ENCODE measurements at places on chromosomes 4 and X.
A peak's percentile ranks its signal among the peaks of the same experiment; 100 is the strongest.

DNA sequence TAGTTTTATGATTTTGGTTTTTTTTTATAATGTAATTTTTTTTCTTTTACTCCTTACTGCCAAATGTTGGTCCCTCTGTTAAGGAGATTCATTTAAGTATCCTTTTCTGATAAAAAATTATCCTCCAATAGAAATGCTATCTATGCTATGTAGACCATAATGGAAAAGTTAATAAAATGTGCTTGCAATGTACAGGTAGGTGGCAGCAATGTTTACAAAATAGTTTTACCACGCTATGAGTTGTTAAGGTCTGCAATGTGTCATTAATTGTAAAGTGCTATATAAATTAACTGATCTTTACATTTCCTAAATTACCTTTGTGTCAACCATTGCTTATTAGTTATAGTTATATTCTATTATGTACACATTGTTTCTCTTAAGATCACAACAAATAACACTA lies 3.8 kb upstream of the CENPC start:
- DNase-seq, result no peak

- DNase-seq, result no peak
These were observed 83.2 kb upstream of the USP9X start for GRCh38 chrX:41002026-41002425.

DNA sequence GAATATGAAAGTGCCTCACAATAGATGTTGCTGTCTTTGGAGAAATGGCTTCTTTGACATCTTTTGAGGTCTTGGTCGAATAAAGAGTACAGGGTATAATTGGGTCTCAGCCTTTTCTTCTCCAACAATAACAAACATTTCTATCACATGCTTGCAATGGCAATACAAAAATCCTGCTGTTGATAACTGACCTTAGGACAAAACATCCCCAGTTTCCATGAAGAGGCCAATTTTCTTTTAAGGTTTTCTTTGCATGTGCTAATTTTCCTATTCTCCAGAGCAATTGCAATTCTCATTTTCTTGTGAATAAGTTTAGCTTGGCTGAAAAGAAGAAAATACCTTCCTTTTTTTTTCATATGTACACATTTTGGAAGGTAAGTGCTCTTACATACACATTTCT lies 130.7 kb upstream of the RPS6KA6 start:
- DNase-seq, result no peak

DNA sequence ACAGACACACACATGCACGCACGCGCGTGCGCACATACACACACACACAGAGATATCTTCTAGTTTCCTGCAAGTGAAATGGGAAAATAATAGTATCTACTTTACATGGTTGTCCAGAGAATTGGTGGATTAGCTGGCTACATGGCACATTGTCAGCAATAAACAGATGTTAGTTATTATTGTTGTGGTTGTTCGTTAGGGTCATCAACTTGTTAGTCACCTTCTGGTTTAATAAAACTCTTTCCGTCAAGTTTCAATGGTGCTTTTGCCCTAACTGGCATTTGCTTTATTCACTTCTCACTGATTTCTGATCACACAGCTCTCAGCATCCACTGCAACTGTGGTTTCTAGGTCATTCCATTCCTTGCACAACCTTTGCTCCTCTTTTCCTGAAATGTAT lies 25.4 kb upstream of the RASL11B start:
- DNase-seq, result no peak

- DNase-seq, result peak; percentile 18
These were observed 34.3 kb downstream of the NLGN3 start for GRCh38 chrX:71178908-71179307.

DNA sequence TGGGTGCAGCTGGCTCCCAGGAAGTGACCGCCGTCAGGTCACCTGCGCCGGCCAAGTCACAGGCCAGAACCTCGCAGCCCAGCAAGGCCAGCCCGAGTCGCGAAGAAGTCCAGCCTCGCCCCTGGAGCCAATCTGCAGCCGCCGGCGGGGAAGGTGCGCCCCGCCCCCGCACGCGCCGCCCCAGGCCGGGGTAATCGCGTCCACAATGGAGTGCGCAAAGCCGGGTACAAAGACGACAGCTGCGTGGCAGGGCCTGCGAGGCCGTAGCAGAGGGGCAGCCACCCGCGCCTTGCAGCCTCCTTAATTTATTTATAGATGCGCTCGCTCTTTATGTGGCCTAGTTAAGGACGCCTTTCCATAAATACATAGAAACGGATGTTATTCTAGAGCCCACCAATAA lies 139.4 kb upstream of the CPEB2 start:
- DNase-seq, result no peak

GRCh38 chr4:124183926-124184325 lies 528.6 kb downstream of the ANKRD50 start:
- no peak for DNase-seq

- DNase-seq, result no peak
These were observed 188.4 kb downstream of the PALLD start for GRCh38 chr4:168685136-168685809.

GRCh38 chr4:41175794-41176193 lies 38.5 kb downstream of the APBB2 start:
- DNase-seq, result no peak

DNA sequence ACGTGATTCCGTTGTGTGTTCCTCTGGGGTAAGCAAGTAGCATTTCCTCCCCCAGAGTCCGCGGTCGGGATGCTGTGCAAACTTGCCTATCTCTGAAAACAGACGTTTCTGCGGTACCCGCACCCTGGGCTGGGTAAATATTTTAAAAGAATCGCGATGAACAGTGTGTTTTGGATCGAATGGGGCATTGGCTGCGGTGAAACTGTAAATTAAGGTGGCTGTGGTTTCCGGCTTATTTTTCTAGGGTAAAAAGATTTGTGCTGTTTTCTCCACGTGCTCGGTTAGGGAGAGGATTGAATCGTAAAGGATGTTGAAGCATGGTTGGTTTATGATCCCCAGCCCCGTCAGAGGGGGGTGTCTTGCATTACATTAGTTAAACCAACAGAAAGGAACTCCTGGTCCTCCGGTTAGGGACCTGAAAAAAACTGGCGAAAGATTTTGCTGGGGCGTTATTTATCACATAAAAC lies 1.2 kb downstream of the HHIP start:
- DNase-seq, result no peak

DNA sequence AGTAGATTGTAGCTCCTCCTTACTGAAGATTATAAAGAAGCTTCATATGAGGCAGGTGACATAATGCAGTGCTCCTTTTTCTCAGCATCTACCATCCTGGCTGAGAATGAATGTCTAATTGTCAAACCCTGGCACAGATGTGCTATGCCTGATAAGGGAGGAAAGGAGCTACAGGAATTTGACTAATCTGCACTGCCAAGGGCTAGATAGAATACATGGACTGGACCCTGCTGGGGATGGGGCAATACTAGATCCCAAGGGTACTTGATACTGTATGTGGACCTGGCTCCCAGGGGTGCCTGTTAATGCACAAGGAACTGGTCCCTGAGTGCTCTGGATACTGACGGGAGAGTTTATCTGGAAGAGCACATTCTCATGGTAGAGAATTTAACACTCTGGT lies 362.2 kb upstream of the EMCN start:
- DNase-seq, result no peak

GRCh38 chrX:97787849-97788248 lies 904.1 kb downstream of the RPA4 start:
- DNase-seq, result no peak

DNA sequence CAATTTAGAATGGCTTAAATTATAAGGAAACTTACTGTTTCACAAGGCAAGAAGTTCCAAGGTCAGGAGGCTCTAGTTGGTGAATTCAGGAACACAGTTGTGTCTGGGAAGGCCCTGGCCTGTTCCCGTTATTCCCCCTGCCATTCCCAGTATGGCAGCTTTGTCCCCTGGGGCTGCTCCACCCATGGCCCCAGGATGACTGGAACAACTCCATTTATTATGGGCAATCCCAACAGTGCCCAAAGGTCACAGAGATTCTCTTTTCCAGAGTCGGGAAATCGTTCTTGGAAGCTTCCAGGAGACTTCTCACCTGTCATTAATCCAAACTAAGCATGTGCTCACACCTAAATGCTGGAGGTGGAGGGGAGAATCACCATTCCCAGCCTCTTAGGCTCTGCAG lies 2.8 kb upstream of the PRKG2 start:
- no peak for DNase-seq

GRCh38 chr4:124202099-124202498 lies 510.4 kb downstream of the ANKRD50 start:
- no peak for DNase-seq

GRCh38 chr4:144757969-144758368 lies 112.0 kb downstream of the HHIP start:
- no peak for DNase-seq

DNA sequence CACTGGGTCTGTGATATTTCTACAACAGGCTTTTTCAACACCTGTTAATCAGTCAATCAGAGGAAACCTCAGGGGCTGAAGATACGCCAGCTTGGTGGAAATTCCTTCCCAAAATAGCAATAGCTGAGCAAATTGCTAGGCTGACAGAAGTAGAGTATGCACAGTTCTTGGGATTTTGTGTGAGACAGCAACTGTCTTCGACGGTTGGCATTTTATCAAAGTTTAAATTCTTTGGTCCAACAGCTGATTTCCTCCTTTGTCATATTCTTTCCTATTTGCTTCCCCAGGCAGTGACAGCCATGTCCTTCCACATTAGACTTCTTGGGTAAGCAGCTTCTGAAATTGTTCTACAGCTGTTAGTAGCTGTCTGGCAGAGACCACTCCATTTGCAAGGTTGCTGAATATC lies 8.0 kb upstream of the PALLD start:
- no peak for DNase-seq

- no peak for DNase-seq
These were observed at the start of gene GALNT7 for GRCh38 chr4:173168396-173169177. Gene GALNT7 (plus strand): TSS chr4:173168811. CDS start chr4:173168836, 25 bp downstream.

GRCh38 chrX:50054147-50054546 lies 131.8 kb downstream of the CLCN5 start:
- DNase-seq, result no peak

GRCh38 chrX:38803243-38803587 lies 2.0 kb downstream of the MID1IP1 start:
- no peak for DNase-seq

DNA sequence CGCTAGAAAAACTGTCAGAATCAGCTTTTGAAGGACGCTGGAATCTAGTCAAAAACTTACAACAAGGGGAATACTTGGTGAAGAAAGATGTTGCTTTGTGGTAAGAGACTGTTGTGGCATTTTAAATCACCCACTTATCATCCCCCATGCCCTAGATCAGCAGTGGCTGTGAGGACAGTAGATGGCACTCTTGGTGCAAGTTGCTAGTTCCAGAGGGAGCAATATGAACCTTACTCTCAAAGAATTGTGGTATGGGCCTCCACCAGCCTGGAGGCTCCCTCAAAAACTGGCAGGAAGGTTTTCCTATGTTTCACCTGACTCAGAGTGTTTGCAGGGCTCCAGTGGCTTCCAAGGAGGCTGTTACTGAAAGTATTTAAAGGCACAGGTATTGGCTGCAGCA lies 37.7 kb upstream of the SLC16A2 start:
- DNase-seq, result peak; percentile 5

DNA sequence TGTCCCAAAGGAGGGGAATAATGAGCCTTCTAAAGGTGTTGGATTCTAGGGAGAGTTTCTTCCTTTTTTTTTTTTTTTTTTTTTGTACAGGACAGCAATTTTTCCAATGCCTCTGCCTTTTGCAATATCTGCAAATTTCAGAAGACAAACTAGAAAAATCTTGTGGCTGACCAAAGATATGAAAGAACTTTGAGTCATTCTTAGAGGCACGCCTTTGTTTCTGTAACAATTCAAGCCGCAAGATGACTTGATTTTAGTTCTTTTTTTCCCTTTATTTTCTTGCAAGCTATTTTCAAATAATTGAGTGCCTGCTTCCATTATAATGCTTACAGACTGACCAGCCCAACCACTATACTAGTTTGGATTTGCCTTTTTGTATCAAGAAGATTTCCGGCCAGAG lies 47.6 kb upstream of the UXT start:
- DNase-seq, result no peak

GRCh38 chrX:30941898-30942297 lies 52.8 kb upstream of the TAB3 start:
- no peak for DNase-seq

DNA sequence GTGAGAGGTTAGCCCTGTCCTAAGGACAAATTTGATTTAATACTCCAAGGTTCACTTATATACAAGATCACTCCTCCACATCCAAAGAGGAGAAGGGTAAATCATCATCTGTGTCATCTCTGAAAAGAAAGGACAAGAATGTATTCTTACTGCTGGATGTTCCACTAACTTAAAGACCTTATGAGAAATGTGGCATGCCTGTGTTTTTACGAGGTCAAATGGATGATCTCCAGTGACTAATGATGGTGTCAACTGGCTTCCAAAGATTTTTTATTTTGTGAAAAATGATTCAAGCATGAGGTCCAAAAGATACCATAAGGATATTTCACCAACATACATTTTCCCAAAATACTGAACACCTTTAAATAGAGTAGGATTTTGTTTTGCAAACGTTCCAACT lies 143.4 kb downstream of the PTCHD1 start:
- peak; percentile 58 for DNase-seq

GRCh38 chr4:74932832-74933561 lies at the start of gene PARM1:
Gene PARM1 (plus strand): TSS chr4:74933116. CDS start chr4:74933328, 212 bp downstream.
- peak; percentile 31 for DNase-seq

- DNase-seq, result no peak
These were observed 5.5 kb downstream of the MED14 start for GRCh38 chrX:40729598-40730584.

- no peak for DNase-seq
These were observed 3.1 kb downstream of the TNMD start for GRCh38 chrX:100587861-100588260.

DNA sequence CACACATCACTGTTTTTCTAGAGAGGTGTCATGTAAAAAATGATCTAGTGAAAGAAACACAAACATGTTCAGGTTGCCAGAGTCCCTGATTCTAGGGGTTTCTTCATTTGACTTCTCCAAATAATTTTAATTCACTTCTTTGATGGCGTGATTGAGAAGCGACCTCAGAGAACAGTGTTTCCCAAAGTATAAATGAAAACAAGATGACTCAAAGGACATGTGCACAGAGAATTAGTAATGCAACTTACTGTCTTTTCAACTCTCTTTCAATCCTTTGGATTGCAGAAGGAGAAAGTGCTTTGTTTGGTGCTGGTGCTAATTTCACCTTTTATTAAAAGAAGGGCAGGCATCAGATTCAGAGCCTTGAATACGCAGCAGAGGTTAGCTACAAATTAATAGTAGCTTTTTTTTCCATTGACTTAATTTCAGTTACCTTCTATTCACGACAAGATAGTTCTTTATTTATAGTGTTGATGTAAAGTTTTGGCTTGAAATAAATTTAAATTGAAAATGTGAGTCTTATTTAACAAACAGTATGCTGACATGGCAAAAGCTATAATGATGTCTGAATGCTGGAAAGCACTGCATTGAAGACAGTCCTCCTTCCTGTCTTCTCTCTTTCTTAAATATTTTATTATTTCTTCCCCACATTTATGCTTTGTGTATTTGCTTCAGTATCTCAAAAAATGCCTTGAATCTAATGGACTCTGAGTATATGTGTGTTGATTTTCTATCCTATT lies 85.1 kb downstream of the SLC10A7 start:
- no peak for DNase-seq

DNA sequence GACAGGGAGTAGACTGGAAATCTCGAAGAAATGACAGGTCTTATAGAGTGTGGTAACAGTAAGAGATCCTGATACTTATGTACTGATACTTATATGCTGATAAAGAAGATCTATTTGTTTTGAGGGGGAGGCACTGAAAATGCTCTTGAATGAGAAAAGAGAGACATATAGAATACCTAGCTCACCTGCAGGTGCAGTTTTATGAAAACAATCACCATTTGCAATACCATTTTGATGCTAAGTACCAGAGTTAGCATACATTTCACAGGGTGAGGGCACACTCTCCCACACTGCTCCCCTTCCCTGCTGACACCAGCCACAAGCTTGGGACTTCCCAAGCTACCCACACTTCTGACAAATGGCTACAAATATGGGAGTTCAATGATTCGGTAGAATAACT lies 1490.1 kb upstream of the IGFBP7 start:
- DNase-seq, result no peak

All from HS-5 (cell line).